ENCODE measurements at places on chromosomes 6 and 20.
A peak's percentile ranks its signal among the peaks of the same experiment; 100 is the strongest.

DNA sequence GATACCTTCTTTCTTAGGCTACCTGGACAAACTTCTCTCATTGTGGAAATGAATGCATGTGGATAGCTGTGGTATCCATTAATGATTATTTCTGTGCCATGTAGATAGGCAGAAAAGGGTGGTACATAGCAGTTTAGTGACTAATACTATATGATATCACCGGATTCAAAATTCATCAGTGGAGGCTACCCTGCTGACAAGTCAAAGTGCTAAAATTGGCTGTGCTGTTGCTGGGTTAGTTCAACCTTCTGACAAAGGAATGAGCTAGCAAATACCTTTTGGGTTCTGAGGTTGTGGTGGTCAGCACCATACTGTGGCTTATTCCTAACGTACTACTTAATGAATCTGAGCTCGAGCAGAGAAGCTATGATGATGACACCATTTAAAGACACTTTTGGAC is 109.1 kb downstream of the TFAP2B start:
- DNase-seq = no peak

- DNase-seq = peak; percentile 34
Measured at GRCh38 chr6:41132254-41132653, 21.9 kb downstream of the TREML1 start.

- DNase-seq = no peak
Measured at GRCh38 chr20:61767761-61768494, 297.8 kb downstream of the TAF4 start.

- DNase-seq = peak; percentile 82
Measured at GRCh38 chr20:4613718-4614620, 107.7 kb upstream of the PRND start.

- DNase-seq = no peak
Measured at GRCh38 chr20:51442602-51443001, 99.9 kb downstream of the NFATC2 start.

- DNase-seq = peak; percentile 65
Measured at GRCh38 chr6:71460933-71461332, 172.3 kb downstream of the OGFRL1 start.

DNA sequence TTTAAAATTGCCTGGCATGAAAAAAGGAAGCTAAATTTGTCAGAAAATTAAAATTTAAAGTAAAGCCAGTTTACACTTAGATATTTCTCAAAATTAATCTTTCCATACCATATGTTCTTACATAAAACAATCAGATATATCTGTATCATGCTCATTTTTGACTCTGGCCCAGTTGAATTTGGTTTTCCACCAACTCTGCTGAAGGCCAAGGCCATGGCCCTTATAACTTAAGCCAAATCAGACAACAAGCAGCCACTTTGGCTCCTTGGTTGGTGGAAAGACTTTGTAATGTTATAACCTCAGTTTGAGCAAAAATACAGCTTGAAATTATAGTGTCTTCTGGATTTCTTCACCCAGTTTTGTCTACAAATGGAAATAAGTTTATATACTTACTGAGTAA is 97.3 kb downstream of the CENPW start:
- DNase-seq = no peak

- no peak for DNase-seq
Measured at GRCh38 chr20:2297357-2297728, 1.5 kb downstream of the TGM3 start.

- DNase-seq = no peak
Measured at GRCh38 chr6:15368186-15368585, 122.3 kb downstream of the JARID2 start.

DNA sequence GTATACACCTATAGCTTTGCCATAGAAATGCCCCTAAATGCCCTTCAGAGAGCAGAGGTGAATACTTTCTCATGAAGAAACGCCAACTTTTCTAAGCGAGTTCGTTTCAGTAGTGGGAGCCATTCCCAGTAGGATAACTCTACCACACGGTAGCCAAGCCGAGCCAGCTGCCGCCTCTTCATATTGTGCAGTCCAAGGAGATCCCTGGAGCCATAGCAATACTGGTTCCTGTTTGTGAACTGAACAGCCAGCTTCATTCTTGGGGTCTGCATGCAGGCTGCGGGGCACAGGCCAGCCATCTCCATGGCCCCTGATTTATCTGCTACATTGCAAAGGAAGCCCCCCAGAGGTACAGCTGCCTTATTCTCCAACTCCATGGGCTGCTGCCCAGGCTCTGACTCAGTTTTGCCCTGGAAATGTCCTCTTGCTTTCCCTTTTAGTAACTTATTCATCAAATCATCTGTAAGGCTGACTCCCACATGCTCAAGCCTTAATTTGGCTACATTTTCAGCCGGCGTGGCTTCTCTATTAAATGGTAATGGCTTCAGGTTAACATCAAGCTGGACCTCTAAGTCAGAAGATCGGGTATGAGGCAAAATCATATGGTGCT is 12.8 kb downstream of the FASTKD5 start:
- DNase-seq = no peak

DNA sequence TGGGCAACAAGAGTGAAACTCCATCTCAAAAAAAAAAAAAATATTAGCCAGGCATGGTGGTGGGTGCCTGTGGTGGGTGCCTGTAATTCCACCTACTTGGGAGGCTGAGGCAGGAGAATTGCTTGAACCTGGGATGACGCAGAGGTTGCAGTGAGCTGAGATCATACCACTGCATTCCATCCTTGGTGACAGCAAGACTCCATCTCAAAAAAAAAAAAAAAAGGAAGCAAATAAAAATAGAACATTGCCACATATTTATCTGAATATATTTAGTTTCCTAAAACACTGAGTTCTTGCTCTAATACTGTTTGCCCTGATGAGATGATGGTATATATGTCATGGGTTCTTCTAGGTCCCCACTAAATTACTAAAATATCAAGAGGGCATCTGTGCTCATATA is 28.4 kb downstream of the CASP8AP2 start:
- DNase-seq = no peak

GRCh38 chr6:125804264-125804663 is 13.5 kb downstream of the NCOA7 start:
- DNase-seq = peak; percentile 11

DNA sequence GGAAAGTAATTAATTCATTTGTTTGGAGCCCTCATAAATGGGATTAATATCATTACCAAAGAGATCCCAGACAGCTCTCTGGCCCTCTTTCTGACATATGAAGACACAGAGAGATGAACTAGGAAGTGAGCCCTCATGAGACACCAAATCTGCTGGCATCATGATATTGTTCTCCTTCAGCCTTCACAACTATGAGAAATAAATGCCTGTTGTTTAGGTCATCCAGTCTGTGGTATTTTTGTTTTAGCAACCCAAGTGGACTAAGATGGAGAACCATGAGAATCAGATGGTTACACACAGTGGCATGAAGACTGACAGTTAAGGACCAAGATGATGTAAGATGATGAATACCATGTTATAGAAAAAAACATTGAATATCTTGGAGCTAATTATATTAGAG is 16.9 kb upstream of the HBS1L start:
- DNase-seq = no peak

DNA sequence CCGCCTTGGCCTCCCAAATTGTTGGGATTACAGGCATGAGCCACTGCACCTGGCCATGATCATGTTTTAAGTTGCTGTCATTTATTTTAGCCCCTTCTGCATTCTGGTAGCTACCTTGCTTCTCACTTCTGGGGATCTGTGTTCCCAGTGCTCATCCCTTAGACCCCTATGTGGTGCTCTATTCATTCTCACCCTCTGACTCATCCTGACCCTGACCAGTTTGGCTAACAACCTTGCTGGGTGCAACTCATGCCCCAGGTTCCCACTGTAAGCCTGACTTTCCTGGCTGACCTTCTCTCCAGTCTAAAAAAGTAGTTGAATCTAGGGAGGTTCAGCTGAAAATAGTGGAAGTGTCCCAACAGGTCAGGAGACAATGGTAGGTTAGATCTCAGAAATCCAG is 47.4 kb downstream of the NOX3 start:
- no peak for DNase-seq

- DNase-seq = no peak
Measured at GRCh38 chr6:40585651-40586269, 1.4 kb downstream of the LRFN2 start.

All from epithelial cell of esophagus (primary cell).